ENCODE measurements at places on chromosomes 11 and 22.

DNA sequence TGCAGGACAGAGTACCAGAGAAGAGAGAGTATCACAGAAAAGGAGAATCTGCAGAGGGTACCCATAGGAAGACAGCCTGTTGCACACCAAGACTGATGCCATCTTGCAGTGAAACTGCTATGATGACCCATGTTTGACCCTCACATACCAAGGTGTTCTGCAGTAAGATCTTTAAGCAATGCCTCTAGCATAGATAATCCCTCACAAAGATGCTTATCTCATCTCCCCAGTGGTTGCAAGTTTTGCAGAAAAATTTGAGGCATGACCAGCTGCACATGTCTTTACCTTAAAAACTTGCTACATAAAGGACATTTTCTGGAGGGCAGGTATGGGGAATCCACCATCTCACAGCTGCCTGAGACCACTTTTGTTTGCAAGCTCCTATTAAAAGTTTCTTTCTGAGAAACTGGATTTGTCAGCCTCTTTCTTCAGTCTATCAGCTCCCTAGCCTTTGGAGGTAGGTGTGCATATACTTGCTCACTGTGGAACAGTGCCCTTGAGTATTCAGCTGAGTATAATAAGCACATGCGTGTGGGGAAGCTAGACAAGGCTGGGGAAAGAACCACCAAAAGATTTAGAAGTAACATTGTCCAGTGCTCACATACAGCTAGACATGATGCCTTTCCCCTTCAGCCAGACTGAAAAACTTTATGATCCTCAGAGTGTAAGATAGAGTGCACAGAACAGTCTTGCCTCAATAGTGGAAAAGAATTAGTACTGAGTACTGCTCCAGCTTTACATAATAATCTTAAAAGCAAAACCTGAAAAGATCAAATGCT, 100.3 kb upstream of the TEAD1 start:
- no peak for DNase-seq

DNA sequence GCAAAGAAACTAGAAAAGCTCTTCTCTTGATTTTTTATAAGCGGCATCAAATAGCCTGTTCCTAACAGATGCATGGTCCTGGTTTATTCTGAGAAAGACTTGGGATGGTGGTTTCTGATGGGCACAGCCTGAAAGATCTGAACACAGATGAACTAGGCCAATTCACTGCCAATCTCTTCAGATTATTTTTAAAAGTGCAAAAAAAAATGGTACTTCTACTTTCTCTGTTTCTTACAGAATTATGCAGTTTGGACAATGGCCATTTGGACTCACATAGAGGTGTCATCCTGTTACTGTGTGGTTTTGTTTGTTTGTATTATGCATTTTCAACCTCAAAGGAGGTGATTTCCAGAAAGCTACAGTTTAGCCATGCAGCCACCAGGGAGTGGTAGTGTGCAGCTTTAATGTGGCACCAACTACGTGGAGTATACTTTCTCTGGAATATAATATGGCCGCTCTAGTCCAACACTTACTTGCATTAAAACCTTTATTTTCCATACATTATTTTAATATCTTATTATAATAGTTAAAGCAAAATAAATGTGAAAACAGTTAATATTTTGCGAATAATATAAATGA, 469.8 kb upstream of the KIRREL3 start:
- no peak for DNase-seq

GRCh38 chr22:18156878-18157713, 7.1 kb downstream of the USP18 start:
- peak; percentile 37 for DNase-seq

DNA sequence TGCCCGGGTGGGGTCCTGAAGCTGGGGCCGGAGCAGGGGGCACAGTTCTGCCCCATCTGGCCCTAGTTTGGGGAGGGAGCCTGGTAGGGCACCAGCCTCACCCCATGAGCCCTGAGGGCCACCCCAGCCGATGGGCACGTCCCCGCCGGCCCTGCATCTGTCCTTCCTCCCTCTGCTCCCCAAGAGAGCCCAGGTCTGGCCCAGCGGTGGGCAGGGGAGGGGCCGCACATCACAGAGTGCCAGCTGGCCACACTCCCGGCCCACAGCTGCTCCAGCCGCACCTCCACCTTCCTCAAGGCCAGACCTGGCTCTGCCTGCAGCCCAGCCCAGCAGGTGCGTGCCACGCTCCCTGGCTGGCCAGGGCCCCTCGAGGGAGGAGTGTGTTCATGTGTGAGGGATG, 21.6 kb downstream of the BRSK2 start:
- DNase-seq: no peak

DNA sequence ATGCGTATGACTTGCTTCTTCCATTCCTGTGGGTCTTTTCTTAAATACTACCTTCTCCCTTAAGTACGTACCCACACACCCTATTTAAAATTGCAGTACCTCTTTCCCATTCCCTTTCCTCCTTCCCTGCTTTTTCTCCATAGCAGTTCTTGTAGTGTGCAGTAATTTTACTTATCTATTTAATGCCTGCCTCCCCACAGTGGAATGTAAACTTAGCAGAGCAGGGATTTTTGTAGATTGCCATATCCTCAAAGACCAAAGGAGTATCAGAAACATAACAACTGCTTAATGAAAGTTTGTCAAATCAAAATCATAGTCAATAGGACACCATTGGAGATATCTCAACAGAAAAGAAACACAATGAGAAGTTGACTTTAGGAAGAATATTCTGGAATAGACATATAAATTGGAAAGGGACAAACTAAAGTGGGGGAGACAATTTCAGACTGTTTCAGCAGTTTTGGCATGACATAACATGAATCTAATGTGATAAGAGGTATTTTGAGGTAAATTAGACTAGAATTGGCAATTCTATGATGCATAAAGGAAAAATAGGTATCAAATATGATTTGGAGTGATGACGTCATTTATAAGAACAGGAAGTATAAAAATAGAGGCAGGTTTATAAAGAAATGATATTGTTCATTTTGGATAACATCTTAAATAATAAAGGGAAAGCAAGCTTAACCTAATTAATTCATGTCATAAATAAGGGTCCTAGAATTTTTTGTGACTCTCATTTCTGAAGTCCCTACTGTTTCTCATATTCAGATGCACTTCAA, 188.4 kb downstream of the SOX6 start:
- DNase-seq: no peak

Measured in stimulated activated CD4-positive, alpha-beta T cell treated with anti-CD3 and anti-CD28 coated beads, Interleukin-12 subunit alpha, Interleukin-12 subunit beta, amount 100 ng/mL, for 4 hours (primary cell).